ENCODE measurements at places on chromosomes 6 and 20.

- no peak for DNase-seq
Observed at GRCh38 chr20:10919396-10920140, 245.8 kb upstream of the JAG1 start.

- DNase-seq, result no peak
Observed at GRCh38 chr6:150631984-150632642, 32.4 kb downstream of the PLEKHG1 start.

DNA sequence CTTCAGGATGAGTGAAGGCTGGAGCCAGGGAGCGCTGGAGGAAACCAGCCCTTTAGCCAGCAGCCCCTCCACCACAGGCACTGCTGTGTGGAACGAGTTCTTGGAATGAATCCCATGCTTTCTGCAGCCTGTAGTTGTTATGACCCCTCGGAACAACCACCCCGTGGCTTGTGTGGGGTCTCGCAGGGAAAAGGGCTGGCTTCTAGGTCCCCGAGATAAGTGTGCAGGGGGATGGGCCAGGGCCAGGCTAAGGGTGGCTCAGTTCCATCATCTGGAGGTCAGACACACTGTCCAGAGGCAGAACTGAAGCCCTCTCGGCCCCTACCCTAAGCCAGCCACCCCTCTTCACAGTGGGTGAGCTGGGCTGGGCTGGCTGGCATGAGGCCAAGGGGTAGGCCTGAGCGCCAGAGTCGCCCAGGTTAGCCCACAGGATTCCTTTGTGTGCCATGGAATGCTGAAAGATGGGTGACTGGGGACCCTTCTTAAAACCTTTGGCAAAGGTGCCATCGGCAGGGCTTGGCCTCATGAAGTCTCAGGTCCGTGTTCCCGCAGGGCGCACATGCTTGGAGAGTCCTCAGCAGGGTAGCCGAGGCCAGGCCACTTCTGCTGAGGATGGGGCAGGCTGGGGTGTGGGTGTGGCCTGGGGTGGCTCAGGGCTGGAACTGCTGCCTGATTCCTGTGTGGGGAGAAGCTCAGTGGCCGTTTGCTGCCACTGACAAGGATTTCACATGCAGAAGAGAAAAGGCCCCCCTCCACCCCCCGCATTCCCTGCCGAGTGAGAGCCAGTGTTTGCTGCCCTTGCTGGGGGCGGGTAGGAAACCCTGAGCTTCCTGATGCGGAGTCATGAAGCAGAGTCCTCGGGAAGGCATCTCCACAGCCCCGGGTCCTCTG, 24.6 kb downstream of the SPATA2 start:
- DNase-seq, result no peak

DNA sequence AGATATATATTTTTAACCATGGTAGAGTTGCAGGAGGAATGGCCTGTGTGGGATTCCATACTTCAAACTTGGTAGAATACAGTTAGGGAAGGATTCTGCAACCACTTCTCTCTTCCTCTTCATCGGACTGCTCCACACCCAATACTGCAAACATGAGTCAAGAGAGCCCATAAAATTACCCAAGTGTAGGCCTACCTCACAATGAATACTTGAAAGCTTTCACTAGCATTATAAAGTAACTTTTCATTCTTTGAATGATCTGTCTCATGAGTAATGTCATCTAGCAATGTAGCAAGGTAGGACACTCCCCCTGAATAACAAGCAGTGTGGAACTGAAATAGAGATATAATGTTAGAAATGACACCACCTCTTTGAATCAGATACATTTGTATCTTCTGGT, 79.4 kb downstream of the FOXC1 start:
- DNase-seq, result no peak

- no peak for DNase-seq
Observed at GRCh38 chr6:68122032-68122431, 513.0 kb upstream of the ADGRB3 start.

GRCh38 chr6:132734694-132735236, 20.9 kb upstream of the VNN1 start:
- DNase-seq, result no peak

DNA sequence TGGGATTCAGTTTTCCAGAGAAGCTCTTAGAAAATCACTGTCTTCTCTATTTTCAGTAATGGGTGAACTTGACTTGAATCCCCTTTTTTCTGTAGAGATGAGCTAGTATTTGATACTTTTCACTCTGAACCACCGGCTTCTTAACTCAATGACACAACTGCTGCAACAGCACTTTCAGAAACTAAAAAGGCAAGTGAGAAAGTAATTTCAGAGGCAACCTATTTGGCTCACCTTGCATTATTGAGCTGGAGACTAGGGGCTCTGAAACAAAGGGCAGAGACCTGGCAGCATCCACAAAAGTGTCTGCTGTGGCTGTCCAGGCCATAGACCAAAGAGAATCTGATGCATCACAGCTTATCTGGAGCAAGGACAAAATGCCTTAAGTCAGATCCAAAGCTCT, 289.8 kb upstream of the IRAK1BP1 start:
- no peak for DNase-seq
